ENCODE measurements at places on chromosomes 11 and 22.

DNA sequence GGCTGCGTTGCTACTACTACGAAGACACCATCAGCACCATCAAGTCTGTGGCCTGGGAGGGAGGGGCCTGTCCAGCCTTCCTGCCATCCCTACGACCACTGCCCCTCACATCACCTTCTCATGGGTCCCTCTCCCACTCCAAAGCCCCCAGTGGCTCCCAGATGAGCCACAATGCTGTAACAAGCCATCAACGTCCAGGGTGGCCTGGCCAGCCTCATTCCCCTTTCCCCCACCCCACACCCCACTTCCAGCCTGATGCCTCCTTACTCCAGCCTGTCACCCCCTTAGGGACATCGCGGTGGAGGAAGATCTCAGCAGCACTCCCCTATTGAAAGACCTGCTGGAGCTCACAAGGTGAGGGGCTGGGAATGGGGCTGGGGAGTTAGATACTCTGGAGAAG lies 14.9 kb downstream of the NCF4 start:
- DNase-seq = no peak

- no peak for DNase-seq
Measured at GRCh38 chr11:35937700-35938099, 6.2 kb upstream of the LDLRAD3 start.

- peak; percentile 87 for DNase-seq
Measured at GRCh38 chr22:31954535-31955523, 10.5 kb downstream of the YWHAH start.

DNA sequence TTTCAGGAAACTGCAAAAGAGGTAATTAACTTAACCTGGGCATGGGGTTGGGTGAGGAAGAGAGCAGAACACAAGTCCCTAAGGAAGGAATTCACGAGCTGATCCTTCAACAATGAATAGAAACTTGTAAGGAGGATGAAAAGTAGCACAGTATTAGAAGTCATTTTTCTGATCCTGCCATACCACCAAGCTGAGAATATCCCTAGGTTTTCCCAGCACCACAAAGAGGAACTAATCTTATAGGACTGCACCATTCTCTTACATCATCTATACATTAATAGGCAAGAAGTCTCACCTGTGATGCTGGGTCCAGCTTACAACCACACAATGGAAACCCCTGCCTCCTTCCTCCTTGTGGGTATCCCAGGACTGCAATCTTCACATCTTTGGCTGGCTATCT lies at the start of gene OR52I1:
Gene OR52I1 (plus strand): TSS at position 301 of the 400 bp plus-strand sequence. CDS start 0 bp downstream, at position 301.
- no peak for DNase-seq

- no peak for DNase-seq
Measured at GRCh38 chr11:15568440-15568839, 453.7 kb downstream of the INSC start.

GRCh38 chr11:134560066-134560465 lies 148.0 kb upstream of the B3GAT1 start:
- DNase-seq = no peak

DNA sequence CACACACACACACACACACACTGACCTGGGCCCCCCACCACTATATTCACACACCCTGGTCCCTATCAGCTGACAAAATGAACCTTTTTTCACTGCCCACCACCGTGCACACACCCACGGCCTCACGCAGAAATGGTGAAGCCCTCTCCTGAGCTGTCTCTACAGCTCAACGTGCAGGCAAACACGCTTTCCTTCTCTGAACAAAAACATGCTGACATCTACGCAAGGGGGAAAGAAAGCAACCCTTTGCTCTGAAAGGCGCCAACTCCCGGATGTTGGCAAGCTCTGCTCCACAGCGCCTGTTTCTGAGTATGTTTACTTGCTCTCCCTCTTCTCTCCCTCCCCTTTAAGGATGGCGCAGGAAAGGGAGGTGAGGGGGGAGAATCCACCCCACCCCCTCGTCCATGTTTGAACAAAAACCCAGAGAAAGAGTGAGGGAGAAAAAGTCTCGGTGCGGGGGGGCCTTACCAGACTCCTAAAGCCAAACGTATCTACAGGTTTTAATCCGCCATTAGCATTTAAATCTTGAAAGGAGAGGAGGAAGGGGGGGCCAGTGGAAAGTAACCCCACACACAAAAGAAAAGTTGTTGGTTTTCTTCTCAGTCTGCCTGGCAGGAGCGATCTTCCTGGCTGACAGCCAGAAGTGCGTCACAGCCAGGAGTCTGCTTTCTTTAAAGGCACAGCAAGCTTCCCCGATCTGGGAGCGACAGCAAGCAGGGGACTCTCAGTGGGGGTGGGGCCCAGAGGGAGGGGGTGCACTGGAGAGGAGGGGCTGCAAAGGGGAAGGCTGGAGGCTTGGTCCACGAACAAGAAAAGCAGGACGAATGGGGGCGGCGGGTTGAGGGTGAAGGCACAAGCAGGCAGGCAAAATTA lies 39.6 kb downstream of the NUMA1 start:
- peak; percentile 98 for DNase-seq

DNA sequence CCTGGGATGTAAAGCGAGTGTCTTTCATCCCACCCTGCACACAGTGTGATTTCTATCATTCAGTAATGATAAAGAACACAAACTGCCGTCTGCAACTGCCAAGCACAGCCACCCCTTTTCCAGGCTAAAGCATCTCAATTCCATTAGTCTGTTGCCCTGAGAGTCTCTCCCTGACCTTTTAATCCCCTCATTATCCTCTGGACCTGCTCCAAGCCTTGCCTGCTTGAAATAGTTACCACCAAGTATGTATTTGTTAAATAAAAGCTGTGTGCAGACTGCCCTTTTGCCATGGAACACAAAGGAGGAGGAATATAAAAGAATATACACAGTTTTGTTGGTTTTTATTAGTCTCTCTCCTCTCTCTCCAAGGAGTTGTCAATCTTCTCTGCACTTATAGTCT lies 13.0 kb downstream of the GRAP2 start:
- DNase-seq = no peak

GRCh38 chr11:127470306-127470884 lies 469.8 kb upstream of the KIRREL3 start:
- no peak for DNase-seq

- DNase-seq = no peak
Measured at GRCh38 chr11:48001438-48002021, 21.2 kb downstream of the PTPRJ start.

DNA sequence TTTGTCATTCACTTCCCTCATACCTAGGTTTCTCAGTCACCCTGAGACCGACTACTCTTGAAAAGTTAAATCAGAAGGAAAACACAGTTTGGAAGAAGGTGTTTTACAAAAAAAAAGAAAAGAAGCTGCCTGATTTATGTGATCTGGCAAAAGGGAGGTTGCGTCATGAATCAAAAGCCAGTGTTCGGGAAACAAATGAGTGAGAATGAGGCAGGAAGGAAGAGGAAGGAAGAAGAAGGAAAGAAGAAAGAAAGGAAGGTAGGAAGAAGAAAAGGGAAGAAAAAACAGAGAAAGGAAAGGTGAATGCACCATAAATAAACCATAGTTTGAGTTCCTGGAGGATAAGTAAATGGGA lies 314.6 kb downstream of the BLID start:
- DNase-seq = no peak

DNA sequence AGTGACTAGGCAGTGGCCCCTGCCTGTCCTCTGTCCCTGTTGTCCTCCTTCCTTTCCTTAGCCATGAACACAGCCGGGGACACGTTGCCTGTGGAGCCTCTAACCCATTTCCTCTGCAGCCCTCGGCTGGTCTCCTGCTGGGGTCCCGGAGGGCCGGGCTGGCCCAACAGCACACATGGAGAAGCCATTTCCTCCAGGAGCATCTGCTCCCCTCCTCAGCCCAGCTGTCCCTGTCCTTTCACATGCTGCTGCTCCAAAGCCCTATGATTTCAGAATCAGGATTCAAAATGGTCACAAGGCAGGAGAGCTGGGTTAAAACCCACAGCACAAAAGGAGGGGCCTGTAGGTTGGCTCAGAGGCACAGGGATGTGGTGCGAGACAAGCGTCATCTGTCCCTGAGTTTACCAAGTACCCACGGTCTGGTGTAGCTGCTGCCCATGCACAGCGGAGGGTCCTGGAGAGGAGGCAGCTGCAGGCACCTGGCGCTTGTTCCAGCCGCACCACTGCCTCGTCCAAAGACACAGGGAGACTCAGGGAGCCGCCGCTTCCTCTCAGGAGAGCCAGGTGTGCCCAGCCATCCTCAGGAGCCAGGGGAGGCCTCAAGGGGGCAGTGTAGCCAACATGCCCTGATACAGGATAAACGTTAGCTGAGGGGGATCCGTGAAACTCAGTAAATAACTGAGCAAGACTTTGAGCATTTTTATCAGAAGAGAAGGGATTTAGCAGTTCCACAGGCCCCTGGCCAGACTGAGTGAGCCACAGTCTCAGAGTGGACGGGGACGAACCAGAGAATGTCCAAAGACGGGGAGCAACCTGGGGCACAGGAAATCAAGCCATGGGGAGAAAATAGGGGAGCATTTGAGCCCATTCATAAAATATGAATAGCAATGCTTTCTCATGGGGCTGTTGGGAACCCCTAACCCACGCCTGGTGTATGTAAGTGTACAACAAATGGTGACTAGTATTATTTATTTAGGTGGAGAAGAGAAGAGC lies 3.9 kb upstream of the VSIG10L2 start:
- DNase-seq = no peak

Data from posterior vena cava (tissue), 2 donors.